Activated naive CD8-positive, alpha-beta T cell treated with anti-CD3 and anti-CD28 coated beads for 36 hours (primary cell): ENCODE measurements at places on chromosomes 11 and 22.

DNA sequence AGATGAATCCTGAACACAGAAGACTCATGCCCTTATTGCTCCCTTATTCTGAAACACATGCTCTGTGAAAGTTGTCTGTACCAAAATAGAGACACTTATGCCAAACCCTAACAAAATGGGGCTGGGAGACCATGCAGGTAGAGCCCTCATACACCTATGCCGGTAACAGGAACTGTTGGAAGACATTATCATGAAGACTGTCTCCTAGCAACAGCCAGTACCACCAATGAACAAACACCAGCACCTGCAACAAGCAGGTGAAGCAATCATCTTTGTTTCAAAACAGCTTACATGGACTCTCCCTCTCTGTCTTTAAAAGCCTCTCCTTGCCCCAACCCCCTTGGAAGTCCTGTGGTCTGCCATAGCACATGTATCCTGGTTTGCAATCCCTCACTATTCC lies 17.2 kb downstream of the SLC5A4 start:
- H3K4me3 ChIP-seq = no peak overlapping the region
- H3K36me3 ChIP-seq = no peaks in the 10 kb centered on the region
- no peak overlapping the region for H3K27ac ChIP-seq

DNA sequence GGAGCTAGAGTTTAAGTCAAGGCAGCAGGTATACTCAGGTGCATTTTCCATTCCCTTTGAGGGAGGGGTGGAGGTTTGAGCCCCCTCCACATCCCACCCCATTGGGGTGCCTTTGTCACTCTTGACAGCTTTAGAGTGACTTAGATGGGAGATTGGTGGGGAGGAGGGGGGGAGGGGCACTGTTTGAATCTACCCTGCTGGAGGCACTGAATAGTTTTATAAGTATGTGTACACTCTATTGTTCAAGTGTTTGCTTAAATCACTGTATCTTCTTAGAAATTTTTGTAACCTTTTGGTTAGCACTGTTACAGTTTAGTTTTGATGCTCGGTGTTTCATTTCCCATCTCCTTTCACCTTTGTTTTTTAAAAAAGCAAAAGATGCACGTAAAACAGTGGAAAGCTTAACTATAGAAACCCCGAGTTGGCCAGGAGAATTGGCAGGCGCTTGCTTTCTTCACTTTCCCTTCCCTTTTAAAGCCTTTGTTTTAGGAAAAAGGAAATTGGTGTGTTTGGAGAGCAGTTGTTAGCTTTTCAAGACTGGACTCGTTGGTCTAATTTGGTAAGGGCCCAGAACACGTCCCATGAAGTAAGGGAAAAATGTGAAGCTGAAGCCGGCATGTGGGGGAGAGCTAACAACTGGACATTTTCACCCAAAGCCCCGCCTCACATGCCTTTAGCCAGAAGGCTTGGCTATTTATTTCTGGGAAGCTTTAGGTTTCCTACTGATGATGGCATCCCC lies 42.8 kb downstream of the TNRC6B start:
- peaks cover 61% of the 10 kb centered on the region for H3K4me1 ChIP-seq
- H3K27me3 ChIP-seq = no peaks in the 10 kb centered on the region
- H3K4me3 ChIP-seq = no peak overlapping the region
- no peak overlapping the region for H3K27ac ChIP-seq

- H3K36me3 ChIP-seq = no peaks in the 10 kb centered on the region
- H3K27ac ChIP-seq = no peak overlapping the region
- H3K4me1 ChIP-seq = no peaks in the 10 kb centered on the region
- no peak for DNase-seq
- no peak overlapping the region for H3K4me3 ChIP-seq
- H3K27me3 ChIP-seq = no peaks in the 10 kb centered on the region
Observed at GRCh38 chr11:11806586-11806985, 35.2 kb upstream of the USP47 start.

DNA sequence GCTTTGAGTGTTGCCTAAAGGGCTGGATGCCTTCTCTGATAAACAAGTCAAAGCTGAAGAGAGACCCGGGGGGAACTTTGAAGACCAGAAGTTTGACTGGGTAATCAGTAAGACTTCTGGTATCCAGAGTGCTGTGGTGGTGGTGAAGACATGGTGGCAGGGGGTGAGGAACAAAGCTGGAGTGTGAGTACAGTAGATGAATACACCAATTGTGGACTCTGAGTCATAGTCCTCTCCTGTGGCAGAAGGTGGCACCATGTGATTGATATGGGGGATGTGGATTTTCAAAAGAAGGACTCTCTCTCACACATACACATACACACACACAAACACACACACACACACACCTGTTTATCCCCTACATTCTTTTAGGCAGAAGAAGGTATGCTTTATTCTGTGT lies 12.3 kb downstream of the MS4A6A start:
- peaks cover 2% of the 10 kb centered on the region for H3K36me3 ChIP-seq
- DNase-seq = no peak
- H3K4me3 ChIP-seq = no peak overlapping the region
- no peak overlapping the region for H3K27ac ChIP-seq
- peaks cover 66% of the 10 kb centered on the region for H3K27me3 ChIP-seq
- peaks cover 15% of the 10 kb centered on the region for H3K4me1 ChIP-seq

DNA sequence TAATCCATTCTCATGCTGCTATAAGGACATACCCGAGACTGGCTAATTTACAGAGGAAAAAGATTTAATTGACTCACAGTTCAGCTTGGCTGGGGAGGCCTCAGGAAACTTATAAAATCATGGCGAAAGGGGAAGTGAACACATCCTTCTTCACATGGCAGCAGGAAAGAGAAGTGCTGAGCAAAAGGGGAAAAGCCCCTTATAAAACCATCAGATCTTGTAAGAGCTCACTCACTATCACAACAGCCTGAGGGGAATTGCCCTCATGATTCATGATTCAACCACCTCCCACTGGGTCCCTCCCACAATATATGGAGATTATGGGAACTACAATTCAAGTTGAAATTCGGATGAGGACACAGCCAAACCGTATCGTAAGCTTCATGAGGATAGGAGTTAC lies 3.8 kb upstream of the CYB5R2 start:
- H3K4me1 ChIP-seq = peaks cover 8% of the 10 kb centered on the region
- no peak overlapping the region for H3K4me3 ChIP-seq
- H3K27me3 ChIP-seq = peaks cover 71% of the 10 kb centered on the region
- no peak for DNase-seq
- peaks cover 4% of the 10 kb centered on the region for H3K36me3 ChIP-seq
